IgD-negative memory B cell (primary cell): ENCODE measurements at places on chromosomes 6 and 20. TPM values are rescaled to one million over a fixed set of nuclear protein-coding genes. Genes with fewer than 3 reads are reported as not detected.

The TSBP1 gene
- 0.13 TPM for polyA plus RNA-seq

The RAB22A gene
- 11.2 TPM for polyA plus RNA-seq

The HRH3 gene
- polyA plus RNA-seq: not detected

The SLC26A8 gene
- polyA plus RNA-seq: not detected

The C6orf118 gene
- polyA plus RNA-seq: not detected
